ENCODE measurements at places on chromosomes 4 and X. TPM values are rescaled to one million over a fixed set of nuclear protein-coding genes. Genes with fewer than 3 reads are reported as not detected.

The ZGRF1 gene
- 13.0 TPM for total RNA-seq

The GYG2 gene
- total RNA-seq = not detected

The MAGEB6 gene
- total RNA-seq = not detected

The VAMP7 gene
- total RNA-seq = 32.3 TPM

The IL21 gene
- not detected for total RNA-seq

The STOX2 gene
- 0.75 TPM for total RNA-seq

The GAGE12J gene
- total RNA-seq = not detected

The GIMD1 gene
- not detected for total RNA-seq

The TEX13C gene
- total RNA-seq = not detected

The GAGE12E gene
- total RNA-seq = not detected
